ENCODE measurements at places on chromosomes 6 and 20.
A peak's percentile ranks its signal among the peaks of the same experiment; 100 is the strongest.

DNA sequence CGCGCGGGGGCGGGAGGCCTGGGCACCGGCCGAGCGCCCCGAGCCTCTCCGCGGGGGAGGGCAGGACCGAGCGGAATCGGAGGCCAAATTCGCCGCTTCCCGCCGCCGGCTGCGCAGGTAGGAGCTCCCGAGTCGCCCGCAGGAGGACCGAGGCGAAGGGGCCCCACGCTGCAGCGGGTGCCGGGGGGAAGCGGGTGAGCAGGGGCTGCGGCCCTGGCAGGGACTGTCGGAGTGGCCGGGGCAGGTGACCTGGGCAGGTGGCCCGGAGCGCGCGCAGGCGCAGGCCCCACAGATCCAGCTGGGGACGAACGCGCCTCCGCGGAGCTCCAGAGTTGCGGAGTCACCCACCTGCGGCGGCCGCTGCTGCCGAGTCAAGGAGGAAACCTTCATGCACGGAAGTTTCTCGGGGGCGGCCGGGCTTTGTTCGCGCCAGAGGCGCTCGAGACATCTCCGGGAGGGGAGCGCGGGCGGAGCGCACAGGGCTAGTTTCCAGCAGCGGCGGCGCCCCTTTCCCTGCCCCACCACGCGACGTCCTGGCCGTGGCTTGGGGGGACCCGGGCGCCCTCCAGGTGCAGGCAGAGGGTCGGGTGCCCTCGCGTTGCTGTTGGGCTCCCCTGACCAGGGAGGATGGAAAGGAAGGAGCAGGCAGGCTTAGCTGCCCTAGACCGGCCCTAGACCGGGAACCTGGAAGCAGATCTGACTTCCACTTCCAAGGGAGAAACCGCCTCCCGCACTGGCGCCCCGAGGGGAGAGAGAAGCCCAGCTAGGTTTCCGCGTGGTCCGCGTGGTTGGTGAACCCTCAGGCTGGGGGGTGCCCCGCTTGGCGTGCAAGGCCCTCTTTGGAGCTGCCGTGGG, 590 bp downstream of the SLCO4A1 start:
- DNase-seq = peak; percentile 60

DNA sequence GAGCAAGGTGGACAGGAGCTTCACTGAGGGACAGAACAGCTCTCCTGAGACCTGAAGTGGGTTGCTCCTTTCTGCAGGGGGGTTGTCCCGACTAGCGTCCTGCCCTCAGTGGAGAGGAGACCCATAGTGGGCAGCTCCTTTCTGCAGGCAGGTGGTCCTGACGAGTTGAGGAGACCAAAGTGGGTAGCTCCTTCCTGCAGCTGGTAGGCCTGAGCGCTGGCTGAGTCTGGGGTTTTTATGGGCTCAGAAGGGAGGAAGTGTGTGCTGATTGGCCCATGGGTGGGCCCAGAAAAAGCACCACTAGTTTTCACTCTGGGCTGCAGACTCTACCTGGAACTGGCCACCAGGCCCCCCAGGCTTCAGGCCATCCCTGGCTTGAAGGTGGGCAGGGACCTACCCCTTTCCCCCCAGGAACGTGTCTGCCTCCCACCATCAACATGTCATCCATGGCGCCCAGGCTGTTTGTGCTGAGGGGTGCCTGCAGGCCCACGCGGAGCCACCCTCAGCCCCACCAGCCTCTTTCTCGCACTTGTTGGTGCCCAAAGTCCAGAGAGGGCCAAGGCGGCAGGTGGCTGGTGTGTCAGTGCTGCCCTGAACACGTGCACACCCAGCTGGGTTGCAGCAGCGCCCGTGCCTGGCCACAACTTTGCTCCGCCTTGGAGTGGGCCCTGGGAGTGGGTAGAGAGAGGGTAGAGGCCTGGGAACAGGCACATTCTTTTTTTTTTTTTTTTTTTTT, 1.6 kb upstream of the DEK start:
- no peak for DNase-seq

GRCh38 chr6:20939161-20939775, 405.0 kb downstream of the CDKAL1 start:
- DNase-seq = no peak

DNA sequence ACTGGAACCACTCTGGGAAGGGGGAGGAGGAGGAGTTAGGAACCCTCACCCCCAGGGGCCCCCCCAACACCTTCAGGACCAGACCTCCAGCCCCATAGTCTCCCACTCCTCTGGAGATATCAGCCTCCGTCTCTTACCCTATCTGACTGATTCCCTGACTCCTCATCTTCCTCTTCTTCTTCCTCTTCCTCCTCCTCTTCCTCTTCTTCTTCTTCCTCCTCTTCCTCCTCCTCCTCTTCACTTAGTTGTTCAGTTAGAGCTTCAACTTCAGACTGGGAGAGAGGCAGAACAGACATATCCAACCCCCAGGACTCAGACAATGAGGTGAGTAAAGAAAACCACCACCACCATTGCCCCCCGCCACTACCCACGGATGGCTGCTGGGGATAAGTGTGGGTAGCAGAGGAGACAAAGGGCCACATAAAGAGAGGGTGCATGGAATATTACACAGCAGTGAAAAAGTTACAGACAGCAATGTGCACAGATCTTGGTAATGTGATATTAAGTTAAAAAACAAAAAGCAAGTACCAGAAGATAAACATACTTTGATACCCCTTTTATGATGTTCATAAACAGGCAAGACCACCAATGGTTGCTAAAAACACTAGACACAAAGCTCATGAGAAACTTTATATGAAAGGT, 8.0 kb downstream of the EHMT2 start:
- no peak for DNase-seq

GRCh38 chr6:14966906-14967711, 278.8 kb upstream of the JARID2 start:
- DNase-seq = no peak

- DNase-seq = no peak
Observed at GRCh38 chr20:20561841-20562240, 150.6 kb downstream of the RALGAPA2 start.

DNA sequence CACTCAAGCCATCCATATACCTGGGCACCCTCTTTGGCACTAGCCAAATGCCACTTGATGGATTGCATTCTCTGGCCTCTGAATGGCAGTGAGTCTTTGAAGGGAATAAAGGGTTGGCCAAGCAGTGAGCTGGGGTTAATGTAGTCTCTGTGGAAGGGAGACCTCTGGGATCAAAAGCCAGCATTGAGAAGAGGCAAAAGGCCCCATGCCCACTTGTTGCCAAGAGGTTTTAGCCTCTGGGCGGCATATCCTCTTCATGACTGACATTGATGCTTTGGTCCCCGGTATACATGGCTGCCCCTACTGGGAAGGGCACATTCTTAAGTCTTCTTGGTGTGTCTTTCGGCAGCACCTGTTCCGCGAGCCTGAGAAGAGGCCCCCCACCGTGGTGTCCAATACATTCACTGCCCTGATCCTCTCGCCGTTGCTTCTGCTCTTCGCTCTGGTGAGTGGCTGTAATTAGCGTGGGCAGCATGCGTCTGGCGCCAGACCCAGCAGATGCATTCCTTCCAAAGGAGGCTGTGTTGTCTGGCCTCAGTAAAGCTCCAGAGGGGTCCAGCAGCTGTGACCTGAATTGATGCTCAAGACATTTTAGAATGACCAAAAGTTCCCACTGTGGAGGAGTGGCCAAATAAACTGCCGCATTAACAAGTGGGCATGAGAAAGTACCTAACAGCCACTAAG, 29.5 kb downstream of the GHRH start:
- DNase-seq = no peak

GRCh38 chr20:34269996-34270627, 28.9 kb downstream of the ASIP start:
- no peak for DNase-seq

DNA sequence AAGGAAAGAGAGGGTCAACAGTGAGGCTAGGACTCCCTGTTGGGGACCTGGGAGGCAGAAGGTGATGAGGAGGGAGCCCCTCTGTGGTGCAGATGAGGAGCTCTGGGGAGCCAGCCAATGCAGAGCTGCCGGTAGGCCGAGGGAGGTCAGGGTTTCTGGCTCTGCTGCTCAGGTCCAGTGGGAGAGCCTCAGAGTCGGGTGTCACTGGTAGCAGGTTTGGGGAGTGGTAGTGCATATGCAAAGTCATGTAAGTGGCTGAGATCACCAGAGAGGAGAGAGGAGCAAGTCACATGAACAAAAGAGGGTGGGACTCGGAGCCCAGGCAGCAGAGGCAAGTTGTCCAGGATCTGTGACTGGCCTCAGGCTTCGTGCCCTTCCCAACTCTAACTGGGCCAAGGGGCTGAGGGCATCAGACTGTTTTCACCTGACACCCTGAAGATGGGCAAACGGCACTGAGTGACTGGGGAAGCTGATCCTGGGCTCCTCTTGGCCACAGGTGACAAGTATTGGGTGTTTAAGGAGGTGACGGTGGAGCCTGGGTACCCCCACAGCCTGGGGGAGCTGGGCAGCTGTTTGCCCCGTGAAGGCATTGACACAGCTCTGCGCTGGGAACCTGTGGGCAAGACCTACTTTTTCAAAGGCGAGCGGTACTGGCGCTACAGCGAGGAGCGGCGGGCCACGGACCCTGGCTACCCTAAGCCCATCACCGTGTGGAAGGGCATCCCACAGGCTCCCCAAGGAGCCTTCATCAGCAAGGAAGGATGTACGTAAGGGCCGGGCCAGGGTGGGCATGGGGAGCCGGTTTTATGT, 6.6 kb downstream of the MMP24OS start:
- no peak for DNase-seq

GRCh38 chr6:149476789-149477455, 7.9 kb downstream of the ZC3H12D start:
- DNase-seq = no peak

- peak; percentile 89 for DNase-seq
Observed at GRCh38 chr6:27133281-27134227, 113.9 kb upstream of the PRSS16 start.

GRCh38 chr6:46255528-46255927, 84.7 kb upstream of the ENPP5 start:
- DNase-seq = no peak

DNA sequence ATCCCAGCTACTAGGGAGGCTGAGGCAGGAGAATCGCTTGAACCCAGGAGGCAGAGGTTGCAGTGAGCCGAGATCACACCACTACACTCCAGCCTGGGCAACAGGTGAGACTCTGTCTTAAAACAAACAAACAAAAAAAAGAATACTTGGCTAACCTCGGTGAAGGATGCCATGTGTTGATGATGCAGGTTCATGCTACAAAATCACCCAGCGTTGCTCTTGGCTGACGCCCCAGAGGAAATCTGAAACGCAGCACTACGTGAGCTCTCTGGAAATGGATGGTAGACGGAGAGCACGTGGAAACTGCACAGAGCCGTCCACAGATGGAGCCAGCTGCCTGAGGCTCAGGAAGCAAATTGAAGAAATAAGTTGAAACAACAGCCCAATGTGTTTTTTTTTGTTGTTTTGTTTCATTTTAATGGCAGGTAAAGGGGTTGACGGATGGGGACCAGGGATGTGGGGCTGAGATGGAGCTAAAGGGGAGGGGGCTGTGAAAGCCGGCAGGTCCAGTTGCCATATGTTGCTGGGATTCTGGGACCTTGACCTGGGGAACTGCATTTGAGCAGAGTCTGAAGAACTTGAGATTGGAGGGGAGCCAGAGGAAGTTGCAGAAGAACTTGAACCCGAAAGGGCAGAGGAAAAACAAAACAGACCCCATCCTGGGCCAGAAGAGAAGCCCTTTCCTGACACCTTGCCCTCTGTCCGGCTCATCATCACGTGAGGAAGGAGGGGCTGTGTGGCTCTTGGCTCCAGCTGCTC, 12.8 kb upstream of the MANBAL start:
- DNase-seq = no peak

DNA sequence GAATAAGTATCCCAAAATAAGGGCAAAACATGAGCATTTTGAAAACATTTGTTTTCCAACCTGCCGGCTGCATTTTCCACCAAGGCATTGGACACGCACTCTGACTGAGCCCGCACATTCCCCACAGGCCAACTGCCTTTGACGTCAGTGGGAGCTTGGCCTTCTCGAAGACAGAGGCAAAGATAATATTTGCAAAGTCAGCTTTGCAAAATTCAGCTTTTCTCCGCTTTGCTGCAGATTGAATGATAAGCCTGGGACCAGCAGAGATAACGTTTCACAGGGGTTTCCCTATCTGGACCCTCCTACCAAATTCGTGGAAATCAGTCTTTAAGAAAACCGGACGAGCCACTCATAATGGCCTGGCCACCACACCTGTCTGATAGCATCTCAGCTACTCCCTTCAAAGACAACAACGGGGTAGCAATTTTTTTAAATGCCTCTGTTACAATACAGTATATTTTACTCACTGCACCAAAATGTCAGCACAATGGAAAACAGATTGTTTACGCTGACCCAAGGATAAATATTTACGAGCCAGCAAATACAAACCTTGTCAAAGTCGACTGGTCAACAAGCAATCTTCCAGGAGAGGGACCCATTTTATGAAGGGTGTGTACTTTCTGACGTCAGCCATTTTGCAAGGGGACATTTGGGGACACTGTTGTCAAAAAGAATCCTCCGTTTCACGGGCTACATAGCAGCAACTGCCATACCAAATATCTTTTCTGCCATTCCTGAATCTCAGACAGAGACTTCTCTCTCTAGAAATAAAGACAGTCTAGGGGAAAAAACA, 100.5 kb downstream of the TFAP2A start:
- no peak for DNase-seq

GRCh38 chr6:44477293-44477894, 89.9 kb downstream of the CDC5L start:
- no peak for DNase-seq

GRCh38 chr20:9608639-9609340, 94.4 kb downstream of the LAMP5 start:
- DNase-seq = no peak

GRCh38 chr20:49633643-49634042, 65.7 kb upstream of the PTGIS start:
- DNase-seq = no peak

- DNase-seq = no peak
Observed at GRCh38 chr6:34412016-34412415, 13.9 kb downstream of the RPS10 start.

- DNase-seq = no peak
Observed at GRCh38 chr20:62011403-62011790, 54.3 kb downstream of the TAF4 start.

DNA sequence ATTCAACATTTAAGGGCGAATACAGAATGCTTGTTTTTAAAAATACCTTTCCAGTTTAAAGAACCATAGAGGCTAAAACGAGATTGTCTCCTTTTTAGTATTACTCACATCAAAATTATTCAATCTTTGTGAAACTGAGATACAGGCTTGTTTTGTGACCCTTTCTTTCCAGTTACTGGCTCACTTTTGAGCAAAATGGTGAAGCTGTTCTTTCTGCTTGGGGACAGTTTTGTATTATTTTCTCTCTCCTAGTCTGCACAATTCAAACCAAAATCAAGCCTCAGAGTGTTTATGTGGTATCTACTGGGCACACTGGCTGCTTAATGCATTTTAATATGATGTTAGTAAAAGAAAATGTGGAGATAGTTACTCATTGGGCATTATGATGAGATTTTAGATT, 36.5 kb downstream of the HIVEP1 start:
- DNase-seq = peak; percentile 43

- DNase-seq = no peak
Observed at GRCh38 chr20:23459461-23460150, 6.9 kb upstream of the CST11 start.

- DNase-seq = no peak
Observed at GRCh38 chr20:48651960-48652359, 175.8 kb downstream of the PREX1 start.
